Mucosa of descending colon (tissue), 3 donors: ENCODE measurements at places on chromosomes 16 and 17. TPM values are rescaled to one million over a fixed set of nuclear protein-coding genes. Genes with fewer than 3 reads are reported as not detected.

DNA sequence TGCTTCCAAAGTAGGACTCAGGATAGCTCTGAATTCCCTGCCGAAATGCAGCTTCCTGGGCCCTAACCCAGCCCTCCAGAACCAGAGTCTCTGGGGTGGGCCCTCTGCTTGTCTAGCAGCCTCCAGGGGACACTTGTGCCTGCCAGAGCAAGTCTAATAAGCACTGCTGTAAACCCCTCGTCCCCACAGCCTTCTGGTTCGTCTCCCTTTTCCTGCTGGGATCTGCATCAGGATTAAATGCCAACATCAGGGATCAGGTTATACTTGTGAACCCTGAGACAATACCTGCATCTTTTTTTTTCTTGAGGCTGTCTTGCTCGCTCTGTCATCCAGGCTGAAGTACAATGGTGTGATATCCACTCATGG, 282.0 kb downstream of the SEC14L1 start:
- no peak for DNase-seq

- no peak for DNase-seq
Measured at GRCh38 chr17:40496170-40496569, 5.3 kb downstream of the TNS4 start.

- peak; percentile 60 for DNase-seq
Measured at GRCh38 chr17:76384987-76385891, 830 bp downstream of the SPHK1 start.

- DNase-seq, result no peak
Measured at GRCh38 chr16:72739577-72739976, 308.4 kb downstream of the ZFHX3 start.

DNA sequence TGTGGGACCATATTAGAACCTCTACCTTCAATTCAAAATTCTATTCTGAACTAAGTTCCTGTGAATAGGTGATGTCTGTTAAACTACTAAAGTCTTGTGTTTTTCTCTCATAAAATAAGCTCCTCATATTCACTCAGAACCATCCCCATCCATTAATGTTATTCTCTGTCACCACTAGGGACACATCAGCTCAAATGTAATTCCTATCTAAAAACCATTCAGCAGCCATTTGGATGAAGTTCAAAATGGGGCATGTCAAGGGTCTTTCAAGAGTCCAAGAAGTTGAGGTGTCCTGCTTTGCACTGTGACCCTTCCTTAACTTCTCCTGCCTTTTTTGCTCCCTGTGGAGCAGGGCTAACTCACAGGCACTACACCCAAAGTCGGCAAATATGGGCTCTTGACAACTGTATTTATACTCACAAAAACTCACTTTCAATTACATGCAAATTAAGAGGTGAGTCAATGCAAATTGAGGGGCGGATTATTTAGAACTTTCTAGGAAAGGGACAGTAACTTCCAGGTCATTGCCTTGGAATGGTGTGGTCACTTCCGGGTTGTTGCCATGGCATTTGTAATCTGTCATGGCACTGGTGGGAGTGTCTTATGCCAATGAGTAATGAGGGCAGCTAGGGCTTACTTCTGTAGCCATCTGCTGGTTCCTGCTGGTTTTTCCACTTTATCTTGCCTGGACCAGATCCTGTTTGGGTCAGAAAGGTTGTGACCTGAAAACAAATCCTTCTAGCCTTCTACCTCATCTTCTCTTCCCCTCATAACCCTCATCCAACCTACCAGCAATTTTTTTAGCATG, 128.2 kb upstream of the COX10 start:
- DNase-seq, result no peak

Gene GP1BA
- not detected for total RNA-seq

DNA sequence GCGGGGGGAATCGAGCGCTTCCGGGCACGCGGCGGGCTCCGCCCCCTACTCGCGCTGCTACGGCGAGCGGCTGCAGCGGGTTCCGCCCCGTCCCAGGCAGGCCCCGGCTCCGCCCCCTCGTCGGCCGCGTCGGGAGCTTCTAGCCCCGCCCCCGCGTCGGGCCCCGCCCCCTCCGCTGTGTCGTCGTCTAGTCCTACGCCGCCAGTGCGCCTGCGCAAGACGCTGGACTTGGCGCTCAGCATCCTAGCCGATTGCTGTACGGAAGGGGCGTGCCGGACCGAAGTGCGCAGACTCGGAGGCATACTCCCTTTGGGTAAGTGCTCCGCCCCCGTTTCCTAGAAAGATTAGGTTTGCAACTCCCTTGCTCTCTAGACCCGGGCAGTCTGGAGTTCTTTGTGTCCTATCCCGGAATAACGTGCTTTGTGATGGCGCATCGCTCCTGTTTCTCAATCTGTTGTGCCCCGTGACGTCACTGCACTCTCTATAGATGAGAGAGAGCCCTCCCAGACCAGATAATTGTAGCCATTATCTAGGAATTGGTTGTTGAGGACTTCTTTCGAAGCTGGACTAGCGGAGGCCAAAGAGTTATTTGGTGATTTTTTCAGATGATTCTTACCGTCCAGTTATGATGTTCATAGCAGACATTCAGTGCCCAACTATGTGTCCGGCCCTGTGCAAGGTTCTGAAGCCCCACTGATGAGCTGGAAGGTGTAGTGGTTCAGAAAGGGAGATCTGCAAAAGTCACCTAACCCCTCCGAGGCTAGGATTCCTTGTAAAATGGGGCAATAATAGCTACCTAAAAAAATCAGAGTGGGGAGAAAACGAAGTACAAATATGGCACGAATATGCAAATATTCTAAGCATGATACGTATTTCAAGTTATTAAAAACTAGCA, 633 bp downstream of the ARMC5 start:
- peak; percentile 100 for DNase-seq

- no peak for DNase-seq
Measured at GRCh38 chr17:61687769-61688168, 96.8 kb upstream of the NACA2 start.

DNA sequence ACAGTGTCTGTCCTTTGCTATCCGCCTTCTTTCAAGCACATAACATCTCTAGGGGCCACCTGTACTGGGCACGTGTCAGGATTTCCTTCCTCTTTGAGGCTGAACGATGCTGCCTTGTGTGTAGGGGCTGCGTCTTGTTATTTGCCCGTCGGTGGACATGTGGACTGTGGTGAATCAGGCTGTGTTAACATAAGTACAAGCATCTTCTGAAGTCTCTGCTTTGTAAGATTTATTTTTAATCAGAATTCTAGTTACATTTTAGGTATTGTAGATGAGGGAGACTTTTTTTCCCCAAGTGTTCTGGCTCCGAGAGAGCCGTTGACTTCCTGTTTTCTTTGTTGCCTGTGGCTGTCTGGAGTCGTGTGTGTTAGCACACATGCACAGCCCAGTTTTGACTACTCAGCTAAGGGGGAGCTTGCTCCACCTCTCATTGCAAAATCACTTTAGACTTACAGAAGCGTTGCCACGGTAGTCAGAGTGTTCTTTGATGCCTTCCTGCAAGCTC, 26.1 kb downstream of the SPG7 start:
- no peak for DNase-seq

DNA sequence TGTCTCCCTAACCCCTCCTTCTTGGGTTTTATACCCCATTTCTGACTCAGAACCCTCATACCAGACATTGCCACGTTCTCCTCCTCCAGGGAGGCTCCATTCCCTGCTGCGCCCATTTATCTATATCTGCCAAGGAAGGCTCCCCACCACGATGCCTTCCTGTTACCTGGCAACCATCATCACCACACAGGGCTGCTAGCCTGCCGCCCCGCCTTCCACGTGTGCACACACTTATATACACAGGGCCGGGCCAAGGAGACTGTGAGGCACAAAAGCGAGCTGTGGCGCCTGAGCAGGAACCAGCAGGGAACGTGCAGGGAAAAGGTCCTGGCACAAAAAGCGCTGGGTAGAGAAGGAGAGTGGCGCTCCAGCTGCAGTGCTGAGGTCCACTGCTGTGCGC, 261.8 kb downstream of the CBLN1 start:
- DNase-seq, result no peak

DNA sequence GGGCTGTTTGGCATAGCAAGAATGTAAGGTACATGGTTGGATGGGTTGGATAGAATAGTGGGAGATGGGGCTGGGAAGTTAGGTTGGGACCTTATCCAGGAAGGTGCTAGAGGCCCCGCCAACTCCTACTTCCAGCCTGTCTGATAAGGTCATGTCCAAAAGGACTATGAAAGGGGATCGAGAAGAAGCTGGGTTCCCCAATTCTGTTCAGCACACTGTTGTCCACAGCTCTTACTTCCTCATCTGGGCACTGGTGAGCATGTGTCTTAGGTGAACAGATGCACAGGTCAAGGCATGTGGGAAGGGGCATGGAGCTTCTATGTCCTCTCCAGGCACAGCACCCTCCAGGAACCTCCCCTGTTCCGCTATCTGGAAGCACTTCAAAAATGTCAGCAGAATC, 5.6 kb upstream of the ULK2 start:
- DNase-seq, result no peak

DNA sequence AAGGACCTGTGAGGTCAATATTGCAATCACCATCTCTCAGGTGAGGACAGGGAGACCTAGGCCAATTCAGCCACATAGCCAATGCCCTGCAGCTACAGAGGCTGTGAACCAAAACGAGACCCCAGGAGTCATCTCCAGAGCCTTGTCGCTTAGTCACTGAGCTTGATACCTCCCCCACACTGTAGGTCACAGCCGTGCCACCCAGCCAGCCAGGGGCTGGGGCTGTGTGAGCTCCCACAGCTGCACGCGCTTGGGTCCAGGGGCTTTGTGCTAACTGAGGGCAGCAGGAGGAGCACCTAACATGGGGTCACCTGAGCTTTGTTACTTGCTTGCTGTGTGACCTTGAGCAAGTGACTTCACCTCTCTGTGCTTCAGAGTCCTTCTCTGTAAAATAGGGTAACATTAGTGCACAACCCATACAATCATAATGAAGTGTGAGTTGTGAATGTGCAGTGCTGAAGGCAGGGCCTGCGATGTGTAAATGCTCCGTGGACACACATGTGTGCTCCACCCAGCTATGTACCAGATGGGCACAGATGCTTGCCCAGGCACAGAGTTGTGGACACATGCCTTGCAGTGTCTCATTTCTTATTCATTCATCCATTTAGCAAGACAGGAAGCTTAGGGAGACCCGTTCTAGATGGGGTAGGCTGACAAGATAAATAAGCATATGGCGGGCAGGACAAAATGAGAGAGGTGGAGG, 25.9 kb downstream of the SBK1 start:
- DNase-seq, result no peak

- DNase-seq, result no peak
Measured at GRCh38 chr17:1390432-1391367, 9.3 kb downstream of the YWHAE start.

GRCh38 chr16:85722128-85722893, 28.6 kb downstream of the C16orf74 start:
- no peak for DNase-seq

- no peak for DNase-seq
Measured at GRCh38 chr17:4945944-4946280, 2.4 kb downstream of the PFN1 start.

DNA sequence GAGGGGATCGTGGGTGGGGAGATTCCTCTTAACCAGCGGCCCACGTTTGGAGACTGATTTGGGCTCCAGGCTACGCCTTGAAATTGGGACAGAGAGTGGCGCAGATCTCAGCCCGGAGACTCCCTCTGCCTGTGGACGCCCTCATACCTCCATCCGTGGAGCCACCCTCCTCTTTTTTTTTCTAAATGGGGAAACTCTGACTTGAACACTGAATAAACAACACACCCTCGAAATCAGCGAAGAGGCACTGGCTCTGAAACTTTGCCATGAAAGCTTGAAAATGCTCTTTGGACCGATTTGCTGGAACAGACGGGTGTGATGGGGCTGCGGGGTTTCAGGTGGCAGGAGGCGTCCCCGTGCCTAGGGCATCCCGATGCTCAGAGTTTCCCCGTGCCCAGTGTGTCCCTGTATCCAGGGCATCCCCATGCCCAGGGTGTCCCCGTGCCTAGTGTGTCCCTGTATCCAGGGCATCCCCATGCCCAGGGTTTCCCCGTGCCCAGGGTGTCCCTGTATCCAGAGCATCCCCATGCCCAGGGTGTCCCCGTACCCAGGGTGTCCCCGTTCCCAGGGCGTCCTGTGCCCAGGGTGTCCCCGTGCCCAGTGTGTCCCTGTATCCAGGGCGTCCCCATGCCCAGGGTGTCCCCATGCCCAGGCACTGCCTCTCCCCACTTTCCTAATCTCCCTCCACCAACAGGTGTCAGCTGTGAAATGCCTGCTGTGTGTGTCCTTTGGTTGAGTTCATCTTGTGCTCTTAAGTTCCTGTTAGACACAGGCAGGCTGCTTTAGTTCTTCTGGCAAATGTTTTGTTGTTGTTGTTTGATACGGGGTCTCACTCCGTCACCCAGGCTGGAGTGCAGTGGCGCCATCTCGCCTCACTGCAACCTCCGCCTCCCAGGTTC, 187.0 kb downstream of the SEC14L1 start:
- DNase-seq, result peak; percentile 57

GRCh38 chr16:31109622-31110021, 1.4 kb downstream of the BCKDK start:
- no peak for DNase-seq

DNA sequence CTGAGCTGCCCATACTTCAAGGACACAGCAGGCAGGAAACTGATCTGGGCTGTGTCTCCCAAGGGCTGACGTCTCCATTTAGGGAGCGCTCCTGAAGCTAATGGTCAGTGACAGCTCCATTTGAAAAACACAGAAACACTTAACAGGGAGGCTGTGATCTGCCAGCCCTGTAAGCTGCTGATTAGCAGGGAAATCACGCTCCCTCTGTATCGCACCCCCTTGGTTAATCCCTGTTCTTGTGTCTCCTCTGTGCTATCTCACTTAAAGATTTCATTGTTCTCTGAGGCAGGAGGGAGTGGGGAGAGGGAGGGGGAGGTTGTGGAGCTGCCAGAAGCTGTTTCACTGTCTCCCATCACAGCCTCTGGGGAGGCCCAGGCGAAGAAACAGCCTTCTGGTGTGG, 47.4 kb upstream of the CACNG3 start:
- DNase-seq, result no peak

Gene MYH2
- 0.41 TPM for total RNA-seq

Gene PTX4
- not detected for total RNA-seq

DNA sequence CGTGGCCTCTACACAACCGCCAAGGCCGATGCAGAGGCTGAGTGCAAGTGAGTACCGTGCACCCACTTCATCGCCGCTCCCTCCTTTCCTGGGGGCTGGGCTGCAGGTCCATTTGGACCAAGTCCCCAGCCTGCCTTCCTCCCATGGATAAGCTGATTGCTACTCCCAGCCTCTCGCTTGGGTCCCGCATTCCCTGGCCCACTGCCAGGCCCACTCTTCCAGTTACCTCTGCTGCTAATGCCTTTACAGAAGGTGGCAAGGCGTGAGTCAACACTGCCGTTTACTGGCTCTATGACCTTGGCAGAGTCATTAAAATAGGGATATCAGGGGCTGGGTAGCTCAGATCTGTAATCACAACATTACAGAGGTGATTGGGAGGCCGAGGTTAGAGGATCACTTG, 11.2 kb downstream of the SULT1A2 start:
- DNase-seq, result peak; percentile 67
